Retina (tissue), 1 donor: ENCODE measurements at places on chromosomes 5 and 9.
A peak's percentile ranks its signal among the peaks of the same experiment; 100 is the strongest.

- DNase-seq, result peak; percentile 98
These were observed 226.3 kb downstream of the SMARCA2 start for GRCh38 chr9:2241461-2241835.

DNA sequence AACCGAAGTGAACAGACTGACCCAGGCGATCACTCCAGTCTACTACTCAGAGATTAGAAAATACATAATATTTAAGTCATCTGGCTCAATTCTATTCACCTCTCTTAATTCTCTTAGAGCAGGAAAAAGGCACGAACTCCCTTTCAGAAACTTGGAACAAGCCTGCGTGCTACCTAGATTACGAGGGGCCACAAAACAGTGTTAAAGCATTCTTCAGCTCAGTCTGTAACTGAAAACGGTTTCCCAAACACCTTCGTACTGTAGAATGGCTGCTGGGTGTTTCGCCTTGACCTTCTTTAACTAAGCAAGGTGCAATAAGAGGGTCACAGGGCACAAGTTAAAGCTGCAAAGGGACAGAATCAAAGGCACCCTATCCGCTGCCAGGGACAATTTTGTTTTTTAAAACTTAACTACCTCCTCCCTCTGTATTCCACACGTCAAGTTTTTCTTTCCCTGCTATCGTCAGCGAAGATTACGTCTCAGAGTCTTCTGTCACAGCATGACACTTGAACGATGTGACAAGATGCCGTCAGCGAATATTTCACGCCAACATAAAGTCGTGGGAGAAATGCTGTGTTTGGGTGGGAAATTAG, 687 bp downstream of the LYSMD3 start:
- peak; percentile 61 for DNase-seq

- DNase-seq, result no peak
These were observed 117.9 kb upstream of the FST start for GRCh38 chr5:53362521-53362941.

GRCh38 chr5:102223542-102224477, 72.3 kb downstream of the SLCO4C1 start:
- DNase-seq, result no peak

DNA sequence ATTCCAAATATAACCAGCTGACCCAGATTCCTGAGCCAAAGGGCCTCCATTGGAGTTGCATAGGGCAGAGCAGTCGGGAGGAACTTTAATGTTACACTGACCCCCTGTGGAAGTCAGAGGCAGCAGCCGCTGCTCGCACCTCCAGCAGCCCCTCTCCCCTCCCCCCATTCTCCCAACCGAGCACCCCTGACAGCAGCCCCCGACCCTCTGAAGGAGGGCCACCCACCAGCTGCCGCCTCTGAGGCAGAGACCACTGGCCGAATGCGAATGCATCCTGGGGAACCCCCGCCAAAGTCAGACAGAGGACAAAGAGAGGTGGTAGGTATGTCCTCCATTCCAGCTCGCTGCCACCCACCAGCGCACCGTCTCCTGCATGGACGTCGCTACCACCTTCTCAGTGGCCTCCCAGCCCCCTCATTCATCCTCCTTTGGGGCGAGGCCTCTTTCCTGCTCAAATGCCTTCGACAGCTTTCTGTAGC, 231.0 kb downstream of the CDK5RAP2 start:
- DNase-seq, result peak; percentile 81

DNA sequence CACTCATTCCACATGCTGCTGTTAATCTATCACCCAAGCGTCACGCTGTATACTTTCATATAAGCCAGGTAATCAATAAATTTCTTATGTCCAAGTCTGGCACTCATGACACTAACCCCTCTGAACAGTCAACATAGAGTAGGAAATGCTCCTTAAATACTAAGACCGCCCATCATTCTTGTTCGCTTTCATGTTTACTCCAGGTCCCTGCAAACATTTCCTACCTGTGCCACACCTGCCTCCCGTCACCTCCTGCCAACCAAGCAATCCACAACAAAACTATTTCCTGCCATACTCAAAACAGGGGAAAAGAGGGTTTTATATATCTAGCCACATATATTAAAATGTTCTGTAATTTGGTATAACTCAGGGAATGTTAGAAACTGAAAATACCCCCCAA, 39.0 kb downstream of the ZFR start:
- no peak for DNase-seq

- DNase-seq, result peak; percentile 14
These were observed 28.4 kb upstream of the LRRC19 start for GRCh38 chr9:27033815-27034403.

- no peak for DNase-seq
These were observed 140.7 kb upstream of the RANBP3L start for GRCh38 chr5:36442352-36442751.
